CD4-positive, CD25-positive, alpha-beta regulatory T cell (primary cell): ENCODE measurements at places on chromosomes 7 and 10. TPM values are rescaled to one million over a fixed set of nuclear protein-coding genes. Genes with fewer than 3 reads are reported as not detected.

DNA sequence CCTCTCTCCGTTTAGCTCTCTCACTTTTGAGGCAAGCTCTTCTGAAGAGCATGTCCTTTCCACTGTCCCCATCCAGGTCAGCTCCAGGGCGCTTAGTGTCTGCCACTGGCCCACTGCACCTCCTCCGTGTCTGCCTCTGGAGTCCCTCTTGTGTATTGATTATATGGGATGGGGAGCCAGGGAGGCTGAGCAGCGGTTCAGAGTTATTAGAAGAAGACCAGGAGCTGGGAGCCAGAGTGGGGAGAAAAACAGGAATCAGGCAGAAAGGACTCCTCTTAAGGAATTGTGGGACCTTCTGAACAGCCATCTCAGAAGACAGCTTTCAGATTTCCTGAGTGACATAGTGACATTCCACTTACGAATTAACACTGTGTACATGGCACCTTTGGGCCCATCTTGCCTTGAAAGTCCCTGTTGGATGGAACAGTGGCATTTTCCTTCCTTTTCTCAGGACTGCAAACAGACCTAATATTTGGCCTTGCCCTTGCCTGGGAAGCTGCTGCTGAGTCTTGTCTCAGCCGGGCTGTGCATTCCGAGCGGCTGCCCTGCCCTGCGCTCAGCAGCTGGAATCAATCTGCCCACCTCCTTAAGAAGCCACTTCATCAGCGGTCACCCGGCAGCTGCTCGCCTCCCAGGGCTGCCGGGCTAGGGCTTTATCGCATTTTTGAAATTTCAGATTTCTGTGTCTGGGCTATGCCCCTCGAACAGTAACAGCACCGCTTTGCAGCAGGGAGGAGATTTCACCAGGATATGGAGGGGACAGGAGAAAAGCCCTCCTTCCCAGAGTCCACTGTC is 81.1 kb upstream of the PRKG1 start:
- no peak for DNase-seq

- no peak for DNase-seq
Observed at GRCh38 chr7:131338691-131339390, 11.2 kb downstream of the MKLN1 start.

DNA sequence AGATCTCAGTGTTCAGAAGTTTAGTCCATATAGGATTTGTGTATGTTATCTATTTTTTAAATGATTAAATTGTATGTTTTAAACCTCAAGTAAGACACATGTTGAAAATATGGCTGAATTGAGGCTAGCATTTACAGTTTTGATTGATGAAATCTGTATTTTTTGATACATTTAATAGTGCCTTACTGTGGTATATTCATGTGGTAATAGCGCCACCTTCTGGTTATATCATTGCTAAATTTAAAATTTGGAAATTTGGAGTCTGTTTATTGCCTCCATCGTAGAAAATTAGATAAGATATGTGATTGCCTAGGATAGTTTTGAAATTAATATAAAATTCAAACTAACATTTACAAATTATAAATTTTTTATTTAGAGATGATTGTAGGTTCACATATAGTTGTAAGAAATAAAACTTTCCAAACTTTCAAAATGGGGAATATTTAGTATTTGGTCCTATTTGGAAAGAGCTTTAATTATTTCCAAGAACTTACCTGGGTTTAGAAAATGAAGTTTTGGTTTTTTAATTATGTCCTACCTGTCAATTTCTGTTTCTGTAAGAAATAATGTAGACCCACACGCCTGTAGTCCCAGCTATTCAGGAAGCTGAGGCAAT is 19.1 kb upstream of the ARMS2 start:
- peak; percentile 69 for DNase-seq

The BET1 gene
- total RNA-seq = 11.4 TPM

DNA sequence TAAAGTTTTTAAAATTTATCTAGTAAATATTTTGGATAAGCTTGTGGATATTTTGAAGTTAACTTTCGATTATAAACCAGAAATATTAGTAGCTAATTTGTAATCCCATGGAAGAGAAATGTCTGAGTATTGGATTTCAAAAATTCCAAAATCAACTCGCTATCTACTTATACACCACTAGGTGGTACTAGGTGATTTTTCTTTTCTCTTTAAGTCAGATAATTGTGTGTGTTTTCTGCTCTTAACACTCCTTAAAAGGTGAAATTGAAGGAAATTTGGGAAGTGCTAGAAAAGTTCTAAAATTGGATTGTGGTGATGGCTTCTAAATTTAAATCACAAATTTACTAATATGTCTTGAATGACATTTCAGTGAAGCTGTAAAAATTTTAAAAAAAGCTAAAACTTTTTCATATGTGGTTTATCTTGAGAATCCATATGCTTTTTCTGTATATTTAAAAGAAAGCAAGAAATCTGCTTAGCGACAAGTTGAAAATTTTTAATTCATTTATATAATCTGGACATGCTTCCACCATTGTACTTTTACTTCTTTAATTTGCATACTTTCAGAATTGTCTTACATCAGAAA is 90.2 kb downstream of the IPMK start:
- DNase-seq = peak; percentile 15

DNA sequence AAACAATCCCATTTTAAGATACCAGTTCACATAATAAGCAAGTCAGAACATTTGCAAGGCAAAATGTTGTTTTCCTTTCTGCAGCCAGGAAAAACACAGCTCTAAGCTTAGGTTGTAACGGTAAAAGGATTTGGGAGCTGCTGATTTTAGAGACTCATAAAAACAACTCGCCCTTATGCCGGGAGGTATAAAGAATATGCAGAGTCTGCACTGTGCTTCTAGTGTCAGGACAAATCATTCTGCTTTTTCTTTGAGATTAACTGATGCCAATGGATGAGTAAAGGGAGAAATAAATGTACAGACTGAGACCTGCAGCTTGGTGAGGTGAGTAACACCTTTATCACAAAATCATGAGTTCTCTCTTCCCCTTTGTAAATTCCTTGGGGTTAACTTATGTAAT is 2.0 kb upstream of the SFR1 start:
- DNase-seq = no peak

DNA sequence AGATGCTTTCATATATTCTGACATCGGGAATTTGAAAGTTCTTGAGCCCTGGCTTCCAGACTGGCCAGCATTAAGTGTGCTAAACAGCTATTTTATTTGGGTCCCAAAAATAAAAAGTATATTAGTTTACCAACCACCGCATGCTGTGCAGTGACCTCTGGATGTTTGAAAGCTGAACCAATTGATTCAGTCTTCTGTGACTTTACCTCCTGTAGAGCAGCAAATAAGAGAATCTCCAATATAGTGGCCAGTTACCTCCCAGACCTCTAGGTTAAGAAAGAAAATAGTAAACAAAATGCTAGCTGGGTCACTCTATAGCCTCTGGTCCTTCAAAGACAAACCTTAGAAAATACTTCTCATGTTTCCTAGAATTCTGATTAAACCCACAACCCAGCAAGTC is 424.6 kb upstream of the NFE2L3 start:
- DNase-seq = no peak
